Stimulated activated CD8-positive, alpha-beta memory T cell treated with anti-CD3 and anti-CD28 coated beads, Interleukin-12 subunit alpha, Interleukin-12 subunit beta, amount 100 ng/mL, for 4 hours (primary cell): ENCODE measurements at places on chromosomes 6 and 20.

- DNase-seq, result no peak
These were observed 176.6 kb downstream of the MRPL14 start for GRCh38 chr6:43950731-43951062.

- no peak for DNase-seq
These were observed 155.3 kb downstream of the MTFR2 start for GRCh38 chr6:136094812-136095211.

GRCh38 chr6:37130704-37131103, 39.2 kb upstream of the PIM1 start:
- DNase-seq, result no peak

DNA sequence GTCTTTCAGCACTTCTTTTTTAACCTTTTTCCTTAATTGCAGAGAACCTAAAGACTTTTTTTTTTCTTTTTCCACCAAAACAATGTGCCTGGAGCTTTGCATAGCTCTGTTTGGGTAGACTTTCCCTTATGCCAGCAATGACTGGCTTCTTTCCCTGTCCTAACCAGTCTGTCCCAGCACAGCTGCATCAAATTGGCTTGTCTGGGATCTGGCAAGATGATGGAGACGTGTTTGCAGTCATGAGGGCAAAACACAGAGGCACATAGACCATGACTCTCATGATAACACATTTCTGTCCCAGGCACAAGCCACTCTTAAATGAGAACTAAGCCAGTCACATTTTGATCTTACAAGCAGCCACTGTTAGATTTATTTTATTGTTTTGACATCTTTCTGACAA, 16.5 kb downstream of the HEY2 start:
- no peak for DNase-seq

- DNase-seq, result no peak
These were observed 59.7 kb upstream of the MYLIP start for GRCh38 chr6:16069222-16069621.

- no peak for DNase-seq
These were observed 54.6 kb downstream of the FYN start for GRCh38 chr6:111818539-111819226.

DNA sequence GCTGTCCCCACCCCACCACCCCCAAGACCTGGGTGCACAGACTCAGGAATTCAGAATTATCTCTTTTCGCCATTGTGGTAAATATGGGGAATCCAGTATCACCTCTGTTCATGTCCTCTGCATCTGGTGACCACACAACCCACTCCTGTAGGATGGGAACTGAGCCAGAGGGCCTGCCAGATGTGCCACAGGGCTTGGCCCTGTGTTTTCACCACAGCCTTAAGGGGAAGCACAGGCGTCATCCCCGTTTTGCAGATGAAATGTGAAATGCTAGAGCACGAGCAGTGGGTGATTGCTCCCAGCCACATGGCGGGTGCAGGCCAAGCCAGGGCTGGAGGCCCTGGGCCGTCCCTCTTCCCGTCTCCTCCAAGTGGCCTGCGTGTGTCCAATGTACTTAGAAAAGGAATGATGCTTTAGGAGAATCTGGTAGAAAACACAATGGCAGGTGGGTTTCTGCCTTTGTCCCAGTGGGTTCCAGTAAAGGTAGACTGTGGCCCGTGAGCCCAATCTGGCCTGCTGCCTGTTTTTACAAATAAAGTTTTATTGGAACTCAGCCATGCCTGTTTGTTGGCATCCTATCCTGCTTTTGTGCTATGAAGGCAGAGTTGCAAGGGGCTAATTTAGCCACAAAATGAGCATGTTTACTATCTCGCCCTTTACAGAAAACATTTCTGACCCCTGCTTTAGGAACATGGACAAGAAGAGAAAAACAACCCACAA, 309.2 kb downstream of the CDH4 start:
- no peak for DNase-seq
